NCI-H524 treated with DMSO at 0.1 percent for 48 hours (cell line): ENCODE measurements at places on chromosomes 1 and 21.

GRCh38 chr1:33228935-33229487 lies 27.3 kb upstream of the ZNF362 start:
- DNase-seq = peak; percentile 61

- DNase-seq = no peak
These were observed 114.4 kb upstream of the COL6A1 start for GRCh38 chr21:45867041-45867666.

DNA sequence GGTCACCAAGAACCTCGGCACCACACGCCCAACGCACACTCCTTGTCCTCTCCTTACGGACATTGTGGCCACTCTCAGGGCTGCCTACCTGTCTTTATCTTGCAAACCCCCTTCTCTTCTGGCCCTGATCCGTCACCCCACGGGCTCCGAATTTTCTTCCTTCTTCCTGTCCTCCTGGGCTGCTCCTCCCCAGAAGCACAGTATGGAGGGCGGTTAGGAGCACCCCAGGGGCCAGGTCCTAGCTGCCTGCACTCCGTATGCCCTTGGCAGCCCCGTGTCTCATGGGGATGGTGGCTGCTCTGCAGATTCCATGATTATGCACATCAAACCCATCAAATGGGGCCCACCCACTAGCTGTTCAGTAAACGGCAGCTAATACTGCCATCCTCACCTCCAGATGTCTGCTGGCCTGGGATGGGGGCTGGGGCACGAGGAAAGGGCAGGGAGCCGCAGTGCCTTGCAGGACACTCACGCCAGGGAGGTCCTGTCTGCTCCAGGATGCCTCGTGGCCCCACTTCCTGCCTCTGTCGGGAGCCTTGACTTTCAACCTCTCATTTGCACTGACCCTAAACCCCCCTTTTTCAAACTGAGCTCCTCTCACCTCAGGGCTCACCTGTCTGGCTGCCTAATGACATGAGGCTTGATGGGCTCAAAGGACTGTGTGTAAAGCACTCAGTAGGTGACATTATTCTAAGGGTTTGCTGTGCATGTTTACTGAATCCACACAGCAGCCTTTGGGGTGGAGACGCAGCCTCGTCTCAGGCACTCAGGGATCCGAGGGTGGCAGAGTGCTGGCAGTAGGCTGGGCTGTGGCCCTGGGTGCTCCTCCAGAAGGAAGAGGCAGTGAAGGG lies 4.4 kb downstream of the TTC34 start:
- no peak for DNase-seq

GRCh38 chr1:192805832-192806323 lies 3.0 kb upstream of the RGS2 start:
- no peak for DNase-seq

- no peak for DNase-seq
These were observed 13.3 kb downstream of the APCS start for GRCh38 chr1:159600894-159601293.

DNA sequence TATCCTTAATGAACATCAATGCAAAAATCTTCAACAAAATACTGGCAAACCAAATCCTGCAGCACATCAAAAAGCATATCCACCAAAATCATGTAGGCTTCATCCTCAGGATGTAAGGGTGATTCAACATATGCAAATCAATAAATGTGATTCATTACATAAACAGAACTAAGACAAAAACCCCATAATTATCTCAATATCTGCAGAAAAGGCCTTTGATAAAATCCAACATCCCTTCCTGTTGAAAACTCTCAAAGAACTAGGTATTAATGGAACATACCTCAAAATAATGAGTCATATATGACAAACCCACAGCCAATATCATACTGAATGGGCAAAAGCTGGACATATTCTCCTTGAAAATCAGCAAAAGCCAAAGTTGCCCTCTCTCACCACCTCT lies 54.6 kb upstream of the DEPDC1 start:
- DNase-seq = no peak

GRCh38 chr21:40547906-40548513 lies 298.9 kb downstream of the DSCAM start:
- peak; percentile 92 for DNase-seq

DNA sequence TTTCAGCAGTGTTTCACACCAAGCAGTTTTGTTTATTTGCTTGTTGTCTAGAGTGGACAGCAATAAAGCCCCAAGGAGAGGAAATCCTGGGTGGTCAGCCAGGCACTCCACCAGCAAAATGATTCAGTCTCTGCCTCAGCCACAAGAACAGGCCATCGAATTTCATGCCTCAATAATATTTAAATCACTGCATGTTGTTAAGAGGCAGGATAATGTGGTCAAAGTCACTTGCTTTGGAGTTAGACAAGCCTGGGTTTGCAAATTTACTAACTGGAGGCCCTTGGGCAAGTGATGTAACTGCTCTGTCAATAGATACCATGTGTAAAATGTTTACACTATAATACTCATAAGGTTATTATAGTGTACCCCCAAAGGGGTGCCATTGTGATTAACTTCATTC lies 349.6 kb downstream of the LMO4 start:
- DNase-seq = no peak

GRCh38 chr1:43835082-43836021 lies 98.2 kb upstream of the ARTN start:
- DNase-seq = peak; percentile 17

DNA sequence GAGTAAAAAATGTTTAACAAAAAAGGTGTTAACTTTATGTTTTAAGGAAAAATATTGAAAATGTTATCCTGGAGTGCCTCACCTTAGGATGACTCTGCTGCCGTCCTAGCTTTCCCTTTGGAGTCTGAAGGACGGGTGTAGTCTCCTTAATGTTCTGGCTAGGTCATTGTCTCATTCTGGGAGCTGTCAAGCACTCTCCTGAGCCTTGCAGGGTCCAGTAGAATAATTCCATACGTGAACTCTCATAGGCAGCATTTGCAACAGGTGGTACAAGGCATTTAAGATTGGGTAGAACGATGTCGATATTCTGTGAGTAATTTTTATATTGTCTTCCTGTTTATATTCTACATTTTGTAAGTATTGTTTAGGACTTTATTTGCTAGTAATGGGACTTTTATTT lies 283.6 kb upstream of the C1orf105 start:
- no peak for DNase-seq

DNA sequence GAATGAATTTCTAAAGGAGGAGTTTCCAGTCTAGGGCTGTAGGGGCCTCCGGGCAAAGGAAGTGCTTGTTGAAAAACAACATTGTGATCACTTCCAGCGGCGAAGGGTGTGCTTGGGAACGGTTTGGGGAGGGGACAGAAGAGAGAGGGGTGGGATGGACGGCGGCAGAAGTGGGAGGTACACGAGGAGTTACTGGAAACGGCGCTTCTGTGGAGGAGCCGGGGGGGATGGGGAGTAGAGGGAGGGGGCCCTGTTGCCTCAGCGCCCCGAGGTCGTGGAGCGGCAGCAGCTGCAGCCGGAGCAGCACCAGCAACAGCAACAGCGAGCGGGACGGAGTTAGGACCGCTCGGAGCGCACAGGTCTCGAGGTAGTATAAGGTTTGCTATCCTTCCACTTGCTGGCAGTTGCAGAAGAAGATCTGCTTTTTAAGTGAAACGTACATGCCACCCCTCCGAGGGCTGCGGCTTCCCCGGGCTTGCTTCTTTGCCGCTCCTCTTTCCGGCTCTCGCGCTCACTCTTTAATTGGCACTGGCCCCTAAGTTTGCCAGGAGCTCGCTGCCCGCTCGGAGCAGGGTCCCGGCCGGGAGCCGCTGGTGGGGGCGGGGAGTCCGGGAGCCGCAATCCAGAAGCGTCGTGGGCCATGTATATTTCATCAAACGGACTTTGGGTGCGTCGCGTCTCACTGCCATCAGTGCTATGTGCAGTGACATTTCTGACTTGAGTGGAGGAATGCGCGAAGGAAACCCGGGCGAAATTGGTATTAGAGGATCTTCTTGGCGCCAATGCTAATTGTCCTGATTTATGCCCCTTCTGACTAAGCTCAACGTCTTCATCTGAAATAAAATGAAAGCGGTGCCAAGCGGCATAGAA lies 771 bp upstream of the NTNG1 start:
- DNase-seq = no peak

- DNase-seq = peak; percentile 80
These were observed 259.9 kb downstream of the FAF1 start for GRCh38 chr1:50700214-50700613.

DNA sequence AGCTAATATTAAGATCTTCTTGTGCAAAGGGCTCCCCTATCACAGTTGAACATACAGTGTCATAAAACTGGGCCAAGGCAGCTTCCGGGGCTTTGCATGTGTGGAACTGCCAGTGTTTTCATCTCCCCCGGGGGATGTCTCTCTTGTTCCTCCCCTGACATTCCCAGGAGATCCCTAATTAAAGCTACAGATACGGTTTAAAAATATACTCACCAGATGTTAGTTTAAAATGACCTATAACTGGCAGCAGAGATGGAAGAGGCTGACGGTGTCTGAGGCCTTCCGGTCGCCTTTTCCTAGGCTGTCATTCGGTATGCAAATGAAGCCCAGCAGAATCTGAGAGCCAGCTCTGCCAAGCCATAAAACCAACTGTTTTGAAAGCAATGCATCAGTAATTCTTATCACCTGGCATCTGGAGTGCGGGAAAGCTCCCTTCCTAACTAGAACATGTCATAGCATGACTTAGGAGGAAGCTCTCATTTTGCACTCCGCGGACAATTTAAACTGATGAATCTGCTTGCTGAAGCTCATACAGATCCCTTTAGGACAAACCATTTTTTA lies 436.5 kb upstream of the VAMP3 start:
- peak; percentile 49 for DNase-seq

GRCh38 chr1:34870395-34870794 lies 10.8 kb upstream of the SMIM12 start:
- DNase-seq = no peak

DNA sequence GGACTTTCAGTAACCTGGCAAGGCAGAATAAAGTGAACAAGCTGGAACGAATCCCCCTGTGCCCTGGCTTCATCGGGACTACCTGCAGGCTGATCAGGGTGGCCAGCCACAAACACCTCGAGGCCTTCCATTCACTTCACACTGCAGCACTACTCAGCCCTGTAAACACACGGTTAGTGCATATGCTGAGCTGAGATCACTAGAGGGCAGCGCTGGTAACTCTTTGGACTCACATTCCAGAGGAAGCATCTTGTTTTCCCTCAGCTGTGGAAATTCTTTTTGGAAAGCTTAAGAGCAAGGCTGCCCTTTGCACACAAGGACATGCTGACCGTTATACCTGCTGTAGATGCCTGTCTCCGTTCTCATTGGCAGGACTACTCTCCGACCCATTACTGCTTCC lies 32.1 kb downstream of the PCSK9 start:
- DNase-seq = no peak

DNA sequence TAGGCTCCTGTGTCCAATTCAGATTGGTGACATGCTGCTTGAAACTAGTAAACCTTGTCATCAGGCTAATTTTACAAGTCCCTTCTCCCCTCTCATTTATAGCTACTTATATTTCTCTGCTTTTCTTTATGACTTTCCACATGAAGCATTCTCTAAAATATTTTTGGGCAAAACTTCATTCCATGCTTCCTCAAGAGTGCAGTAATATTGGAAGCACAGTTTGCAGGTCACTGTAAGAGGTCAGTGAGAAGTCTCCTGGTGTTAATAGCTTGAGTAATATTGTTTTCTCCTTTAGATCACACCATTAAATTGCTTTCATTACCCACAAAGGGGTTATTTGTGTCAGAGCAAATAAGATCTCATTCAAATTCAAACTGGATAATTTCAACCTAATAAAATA lies 46.6 kb downstream of the LPAR3 start:
- DNase-seq = no peak

DNA sequence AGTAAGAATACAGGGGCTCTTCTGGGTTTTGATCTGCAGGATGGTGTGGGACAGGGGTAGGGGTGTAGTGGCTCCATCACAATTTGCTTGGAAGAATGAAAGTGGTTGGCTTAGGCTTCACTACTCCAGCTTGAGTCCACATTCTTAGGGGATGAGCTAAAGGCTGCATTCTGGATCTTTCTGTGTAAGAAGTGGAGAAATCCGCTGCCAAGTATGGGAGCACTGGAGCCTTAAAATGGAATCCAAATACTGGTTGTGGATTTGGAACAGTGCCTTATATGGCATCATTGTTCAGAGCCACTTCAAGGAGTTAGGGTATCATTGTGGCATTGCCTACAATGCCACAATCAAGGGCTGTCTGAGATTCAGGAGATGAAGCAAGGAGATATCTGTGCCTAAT lies 187.1 kb downstream of the LMO4 start:
- DNase-seq = no peak

DNA sequence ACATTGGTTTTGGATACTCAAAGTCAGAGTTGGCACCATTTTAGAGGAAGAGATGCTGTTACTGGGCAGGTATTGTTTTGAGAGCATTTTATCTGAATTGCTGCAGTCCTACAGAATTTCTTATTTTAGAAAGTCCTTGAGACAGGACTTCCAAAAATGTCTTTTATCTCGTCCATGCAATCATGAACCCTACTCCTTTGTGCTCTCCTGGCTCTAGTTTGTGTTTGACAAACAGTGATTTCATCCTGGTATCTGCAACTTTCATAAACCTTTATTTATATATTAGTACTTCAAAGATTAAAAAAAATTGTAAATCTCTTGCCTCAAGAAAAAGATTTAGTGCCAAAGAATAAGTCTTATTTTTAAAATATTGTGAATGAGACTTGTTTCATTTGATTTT lies 4.6 kb upstream of the ARPC5 start:
- DNase-seq = no peak

DNA sequence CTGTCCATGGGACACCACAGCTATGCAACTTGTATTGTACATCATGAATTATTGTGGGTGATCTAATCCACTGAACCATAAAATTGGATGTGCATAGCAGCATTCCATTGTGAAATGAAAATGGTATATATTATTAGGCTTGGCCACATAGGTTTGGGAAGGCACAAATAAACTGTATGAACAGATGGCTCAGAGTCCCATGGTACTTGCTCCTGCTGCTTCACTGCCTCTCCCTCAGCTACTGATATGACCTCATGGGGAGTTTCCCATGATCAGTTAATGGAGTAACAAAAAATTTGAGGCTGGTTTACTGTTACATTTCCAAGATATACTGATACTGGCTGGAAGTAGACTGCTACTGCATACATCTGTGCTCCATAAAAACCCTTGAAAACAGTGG lies 152.7 kb upstream of the NEGR1 start:
- DNase-seq = peak; percentile 8

GRCh38 chr1:8348777-8349472 lies 31.0 kb downstream of the SLC45A1 start:
- DNase-seq = no peak

- DNase-seq = no peak
These were observed 345.5 kb downstream of the SMYD3 start for GRCh38 chr1:246161626-246162025.

GRCh38 chr1:18948048-18948912 lies 8.2 kb downstream of the IFFO2 start:
- no peak for DNase-seq

- DNase-seq = no peak
These were observed 4.9 kb downstream of the SKI start for GRCh38 chr1:2232916-2233438.

GRCh38 chr21:35154788-35155187 lies 105.7 kb upstream of the RUNX1 start:
- no peak for DNase-seq

- no peak for DNase-seq
These were observed 107.1 kb downstream of the NIBAN1 start for GRCh38 chr1:184866991-184867788.

GRCh38 chr21:33217138-33217520 lies 12.6 kb upstream of the IFNAR2 start:
- DNase-seq = no peak

GRCh38 chr1:63124666-63125191 lies 197.6 kb upstream of the FOXD3 start:
- no peak for DNase-seq
